Smooth muscle cell of the coronary artery (primary cell): ENCODE measurements at places on chromosomes 5 and 9. TPM values are rescaled to one million over a fixed set of nuclear protein-coding genes. Genes with fewer than 3 reads are reported as not detected.

GPX8 gene
- total RNA-seq = 48.9 and 81.6 TPM in 2 replicates

ZNF367 gene
- 0.47 and 1.5 TPM in 2 replicates for total RNA-seq

RORB gene
- total RNA-seq = 0.08 and 0.82 TPM in 2 replicates

LRRC70 gene
- 0.53 and 1.4 TPM in 2 replicates for total RNA-seq

PCDHAC2 gene
- 0.15 and 2.3 TPM in 2 replicates for total RNA-seq

PCDHB7 gene
- 0.30 and 0.47 TPM in 2 replicates for total RNA-seq

SLC6A3 gene
- total RNA-seq = not detected in 2 replicates

PDE6A gene
- total RNA-seq = under 0.01 TPM in 1 of 2 replicates, not detected in the other

NDUFS6 gene
- total RNA-seq = 29.8 and 43.5 TPM in 2 replicates

CTXN3 gene
- total RNA-seq = not detected in 2 replicates

PCSK5 gene
- total RNA-seq = 5.0 and 9.8 TPM in 2 replicates

PAEP gene
- not detected in 2 replicates for total RNA-seq

DBH gene
- not detected in 2 replicates for total RNA-seq

KCTD16 gene
- 0.70 and 3.4 TPM in 2 replicates for total RNA-seq

CNOT8 gene
- total RNA-seq = 30.7 and 41.1 TPM in 2 replicates

PPP3R2 gene
- total RNA-seq = not detected in 2 replicates

OLFML2A gene
- total RNA-seq = 0.98 and 6.2 TPM in 2 replicates

ECM2 gene
- total RNA-seq = 4.4 and 17.3 TPM in 2 replicates

TMEFF1 gene
- 2.2 and 5.0 TPM in 2 replicates for total RNA-seq

TPRN gene
- 1.5 and 4.6 TPM in 2 replicates for total RNA-seq
